Activated B cell treated with CpG ODN at 0.5 μM for 24 hours (primary cell): ENCODE measurements at places on chromosomes 5 and 9. TPM values are rescaled to one million over a fixed set of nuclear protein-coding genes. Genes with fewer than 3 reads are reported as not detected.

GRCh38 chr9:3682186-3682585, 156.4 kb upstream of the RFX3 start:
- H3K27me3 ChIP-seq: no peaks in the 10 kb centered on the region
- no peaks in the 10 kb centered on the region for H3K4me1 ChIP-seq
- H3K27ac ChIP-seq: no peak overlapping the region

SPINK6 gene
- not detected in 2 replicates for total RNA-seq

DNA sequence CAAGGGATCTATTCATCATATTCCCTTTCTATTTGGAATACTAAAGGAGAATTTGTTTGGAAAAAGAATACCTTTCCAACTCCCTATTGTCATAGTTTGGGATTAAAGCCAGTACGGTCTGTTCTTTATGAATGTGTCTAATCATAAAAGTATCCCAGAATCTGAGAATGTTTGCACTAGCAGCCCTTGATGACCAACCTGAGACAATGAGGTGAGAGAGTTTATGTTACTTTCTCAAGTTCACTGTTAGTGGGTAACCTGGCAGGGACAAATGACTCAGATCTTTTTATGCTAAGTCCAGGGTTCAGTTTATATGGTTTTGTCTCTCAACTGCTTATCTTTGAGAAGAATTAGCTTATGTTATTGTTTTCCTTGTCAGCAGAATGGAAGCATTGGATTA, 25.3 kb upstream of the TLR4 start:
- H3K27ac ChIP-seq: no peak overlapping the region
- H3K4me1 ChIP-seq: peaks cover 20% of the 10 kb centered on the region
- no peaks in the 10 kb centered on the region for H3K36me3 ChIP-seq
- DNase-seq: no peak
- H3K4me3 ChIP-seq: no peak overlapping the region

- H3K4me1 ChIP-seq: peaks cover 46% of the 10 kb centered on the region
- H3K27me3 ChIP-seq: no peaks in the 10 kb centered on the region
- peak overlapping the region; percentile 47 for H3K4me3 ChIP-seq
- no peak for DNase-seq
- peak overlapping the region; percentile 81 for H3K27ac ChIP-seq
- peaks cover 29% of the 10 kb centered on the region for H3K36me3 ChIP-seq
Measured at GRCh38 chr5:131536211-131536826, 98.7 kb downstream of the RAPGEF6 start.

GRCh38 chr5:162811071-162811470, 626.3 kb upstream of the CCNG1 start:
- no peak overlapping the region for H3K4me3 ChIP-seq
- no peak for DNase-seq
- H3K27ac ChIP-seq: no peak overlapping the region
- no peaks in the 10 kb centered on the region for H3K27me3 ChIP-seq

PRUNE2 gene
- not detected in 2 replicates for total RNA-seq

GRCh38 chr9:82363682-82364081, 375.1 kb downstream of the SPATA31D1 start:
- H3K4me3 ChIP-seq: no peak overlapping the region
- H3K36me3 ChIP-seq: no peaks in the 10 kb centered on the region
- no peak for DNase-seq
- H3K4me1 ChIP-seq: no peaks in the 10 kb centered on the region
- no peaks in the 10 kb centered on the region for H3K27me3 ChIP-seq
- no peak overlapping the region for H3K27ac ChIP-seq

DNA sequence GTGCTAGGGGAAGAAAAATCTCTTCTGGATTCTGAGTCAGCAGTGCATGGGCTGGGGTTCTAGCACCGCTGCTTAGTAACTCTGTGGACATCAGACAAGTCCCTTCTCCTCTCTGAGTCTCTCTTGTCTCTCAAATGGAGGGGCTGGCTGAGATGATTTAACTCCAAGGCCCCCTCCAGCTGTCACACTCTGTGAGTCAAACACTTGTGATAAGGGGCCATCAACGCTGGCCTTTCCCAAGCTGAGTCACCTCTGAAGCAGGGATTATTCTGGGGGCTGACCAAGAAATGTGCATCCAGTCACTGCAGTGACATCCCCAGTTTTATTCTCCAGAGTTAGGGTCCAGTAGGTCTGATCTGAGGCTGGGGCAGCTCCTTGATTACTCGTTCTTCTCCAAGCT, 110.4 kb upstream of the ZNF462 start:
- H3K27ac ChIP-seq: no peak overlapping the region
- no peaks in the 10 kb centered on the region for H3K36me3 ChIP-seq
- DNase-seq: no peak
- H3K27me3 ChIP-seq: no peaks in the 10 kb centered on the region
